Glutamatergic neuron (in vitro differentiated cells): ENCODE measurements at places on chromosomes 13 and 19.

- peak overlapping the region; percentile 99 for H3K4me3 ChIP-seq
- peaks cover 18% of the 10 kb centered on the region for H3K4me1 ChIP-seq
- peaks cover 9% of the 10 kb centered on the region for H3K27me3 ChIP-seq
- peak; percentile 56 for DNase-seq
- peak overlapping the region; percentile 95 for H3K27ac ChIP-seq
These were observed 630 bp downstream of the RAP2A start for GRCh38 chr13:97434397-97435201.

DNA sequence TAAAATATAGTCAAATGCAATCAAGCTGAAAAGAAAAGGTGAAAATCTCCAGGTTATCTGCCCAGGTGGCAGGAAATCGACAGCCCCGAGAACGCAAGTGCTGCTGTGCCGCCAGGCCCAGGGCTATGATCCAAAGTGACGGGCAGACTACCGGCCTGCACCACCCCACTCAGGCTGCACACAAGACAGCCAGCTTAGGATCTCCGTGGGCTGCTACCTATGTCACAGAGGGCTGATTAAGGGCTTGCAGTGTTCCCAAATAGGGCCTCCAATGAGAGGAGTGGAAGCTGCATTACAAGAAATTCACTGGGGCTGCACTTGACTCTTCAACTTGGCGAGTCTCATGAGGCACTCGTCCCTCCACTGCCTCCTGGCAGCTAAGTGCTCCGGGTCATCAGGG is 121.8 kb downstream of the CRYL1 start:
- DNase-seq = no peak
- H3K36me3 ChIP-seq = no peaks in the 10 kb centered on the region
- H3K27me3 ChIP-seq = peaks cover 2% of the 10 kb centered on the region
- H3K4me3 ChIP-seq = no peak overlapping the region
- H3K27ac ChIP-seq = no peak overlapping the region

GRCh38 chr13:106603546-106603945 is 35.6 kb upstream of the ARGLU1 start:
- H3K4me1 ChIP-seq = no peaks in the 10 kb centered on the region
- H3K4me3 ChIP-seq = no peak overlapping the region
- no peaks in the 10 kb centered on the region for H3K36me3 ChIP-seq
- no peak for DNase-seq

DNA sequence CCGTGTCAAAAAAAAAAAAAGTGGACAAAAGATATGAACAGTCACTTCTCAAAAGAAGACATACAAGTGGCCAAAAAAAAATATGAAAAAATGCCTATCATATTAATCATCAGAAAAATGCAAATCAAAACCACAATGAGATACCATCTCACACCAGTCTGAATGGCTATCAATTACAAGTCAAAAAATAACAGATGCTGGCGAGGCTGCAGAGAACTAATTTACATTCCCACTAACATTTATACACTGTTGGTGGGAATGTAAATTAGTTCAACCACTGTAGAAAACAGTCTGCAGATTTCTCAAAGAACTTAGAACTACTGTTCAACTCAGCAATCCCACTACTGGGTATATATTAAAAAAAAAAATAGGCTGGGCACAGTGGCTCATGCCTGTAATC is 26.5 kb upstream of the FOXO1 start:
- no peak for DNase-seq
- no peaks in the 10 kb centered on the region for H3K4me1 ChIP-seq
- H3K27me3 ChIP-seq = no peaks in the 10 kb centered on the region
- H3K36me3 ChIP-seq = no peaks in the 10 kb centered on the region

GRCh38 chr19:8336660-8337059 is 6.4 kb downstream of the KANK3 start:
- H3K27me3 ChIP-seq = peaks cover 8% of the 10 kb centered on the region
- H3K4me1 ChIP-seq = peaks cover 6% of the 10 kb centered on the region
- H3K36me3 ChIP-seq = no peaks in the 10 kb centered on the region
- no peak overlapping the region for H3K4me3 ChIP-seq
- no peak for DNase-seq

DNA sequence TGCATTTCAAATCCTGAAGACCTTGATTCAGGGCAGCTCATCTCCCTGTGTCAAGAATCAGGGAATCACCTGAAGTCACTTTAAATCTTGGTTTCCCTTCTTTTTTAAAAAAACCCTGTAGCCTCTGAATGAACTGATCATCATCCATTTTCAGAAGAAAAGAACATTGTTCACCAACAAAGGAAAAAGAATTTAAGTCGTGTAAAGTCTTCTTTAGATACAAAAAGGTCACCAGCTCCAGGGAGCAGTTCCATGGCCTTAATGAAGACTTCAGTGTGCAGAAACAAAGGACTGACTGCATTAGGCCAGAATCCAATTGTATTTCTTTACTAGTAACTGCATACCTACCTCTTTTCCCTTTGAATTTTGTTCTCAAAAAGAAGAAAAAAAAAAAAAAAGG is 245.0 kb downstream of the ABCC4 start:
- H3K27me3 ChIP-seq = peaks cover 1% of the 10 kb centered on the region
- no peak for DNase-seq
- H3K36me3 ChIP-seq = no peaks in the 10 kb centered on the region
- H3K4me3 ChIP-seq = no peak overlapping the region

- H3K4me3 ChIP-seq = no peak overlapping the region
- DNase-seq = no peak
- H3K4me1 ChIP-seq = peaks cover 17% of the 10 kb centered on the region
These were observed 113.6 kb downstream of the ATP11A start for GRCh38 chr13:112803422-112803821.

DNA sequence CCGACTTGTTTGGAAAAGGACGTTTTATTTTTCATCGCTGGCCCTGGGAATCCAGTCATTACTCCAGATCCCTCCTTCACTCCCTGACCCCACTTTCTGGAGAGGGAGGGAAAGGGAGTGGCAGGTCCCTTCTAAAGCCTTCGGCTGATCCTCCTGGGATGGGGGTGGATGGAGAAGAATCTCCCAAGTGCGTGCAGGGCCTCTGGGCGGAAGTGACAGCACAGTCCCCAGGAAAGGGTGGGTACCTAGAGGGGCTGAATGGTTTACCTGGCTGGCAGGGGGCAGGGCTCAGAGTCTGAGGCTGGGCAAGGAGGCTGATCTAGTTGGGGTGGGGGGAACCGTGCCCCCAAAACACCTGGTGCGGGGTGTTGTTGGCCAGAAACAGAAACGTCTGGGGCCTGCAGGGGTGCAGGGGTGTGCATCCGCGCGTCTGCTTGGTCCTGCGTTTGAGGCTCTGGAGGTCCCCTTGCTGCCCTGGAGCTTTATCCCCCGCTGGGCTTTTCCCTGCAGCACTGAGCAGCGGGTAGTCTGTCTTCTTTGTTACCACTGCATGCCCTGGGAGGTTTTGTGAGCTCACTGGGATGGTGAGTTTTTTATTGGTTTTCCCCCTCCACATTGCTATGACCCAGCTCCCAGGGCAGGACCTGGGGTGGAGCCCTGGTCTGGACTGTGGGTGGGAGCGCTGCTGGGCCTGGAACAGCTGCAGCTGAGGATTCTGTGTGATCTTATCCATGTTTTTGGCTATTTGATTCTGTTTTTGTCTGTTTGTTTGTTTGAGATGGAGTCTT is 3.0 kb upstream of the ZNF628 start:
- H3K4me3 ChIP-seq = no peak overlapping the region
- H3K27ac ChIP-seq = no peak overlapping the region
- peaks cover 8% of the 10 kb centered on the region for H3K4me1 ChIP-seq
- no peak for DNase-seq
- H3K27me3 ChIP-seq = peaks cover 9% of the 10 kb centered on the region

GRCh38 chr19:13430790-13431582 is 75.3 kb downstream of the CACNA1A start:
- no peaks in the 10 kb centered on the region for H3K36me3 ChIP-seq
- H3K27ac ChIP-seq = no peak overlapping the region
- H3K4me3 ChIP-seq = no peak overlapping the region
- peaks cover 12% of the 10 kb centered on the region for H3K4me1 ChIP-seq
- peak; percentile 56 for DNase-seq
- H3K27me3 ChIP-seq = peaks cover 5% of the 10 kb centered on the region

DNA sequence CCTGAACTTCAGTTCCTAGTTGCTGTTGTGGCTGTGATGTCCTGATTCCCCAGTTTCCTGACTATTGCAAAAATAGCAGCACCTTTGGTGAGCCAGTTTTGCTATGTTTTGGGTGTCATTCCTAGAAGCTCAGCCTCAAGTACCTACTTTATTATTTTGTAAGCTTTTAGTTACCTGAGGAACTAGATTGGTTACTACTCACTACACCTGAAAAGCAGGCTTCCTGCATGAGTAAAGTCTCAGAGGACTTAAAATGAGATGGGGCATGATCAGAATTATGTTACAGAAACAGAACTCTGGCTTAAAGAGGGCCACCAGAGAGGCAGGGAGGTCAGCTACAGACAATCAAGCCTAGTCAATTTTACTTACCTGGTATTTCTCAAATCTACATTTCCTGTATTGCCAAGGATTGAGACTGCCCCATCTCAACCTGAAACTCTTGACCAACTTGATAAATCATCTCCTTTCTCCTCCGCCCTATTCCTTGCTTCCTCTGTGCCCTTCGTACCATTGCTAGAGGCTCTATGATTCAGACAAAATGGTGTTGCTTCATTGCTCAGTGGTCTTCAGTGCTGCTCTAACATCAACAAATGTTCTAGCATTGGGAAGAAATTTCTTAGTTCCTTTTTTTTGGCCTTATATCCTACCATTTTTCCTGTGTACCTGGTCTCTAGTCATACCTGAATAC is 58.9 kb downstream of the RAP2A start:
- H3K36me3 ChIP-seq = no peaks in the 10 kb centered on the region
- no peak overlapping the region for H3K4me3 ChIP-seq
- no peaks in the 10 kb centered on the region for H3K4me1 ChIP-seq
- H3K27ac ChIP-seq = no peak overlapping the region
